ENCODE measurements at places on chromosomes 1 and 21.
A peak's percentile ranks its signal among the peaks of the same experiment; 100 is the strongest.

GRCh38 chr1:54017979-54018378, at the start of gene LDLRAD1:
LDLRAD1 (minus strand) TSS chr1:54018186; CDS start chr1:54018112, 74 bp downstream.
- DNase-seq = no peak

DNA sequence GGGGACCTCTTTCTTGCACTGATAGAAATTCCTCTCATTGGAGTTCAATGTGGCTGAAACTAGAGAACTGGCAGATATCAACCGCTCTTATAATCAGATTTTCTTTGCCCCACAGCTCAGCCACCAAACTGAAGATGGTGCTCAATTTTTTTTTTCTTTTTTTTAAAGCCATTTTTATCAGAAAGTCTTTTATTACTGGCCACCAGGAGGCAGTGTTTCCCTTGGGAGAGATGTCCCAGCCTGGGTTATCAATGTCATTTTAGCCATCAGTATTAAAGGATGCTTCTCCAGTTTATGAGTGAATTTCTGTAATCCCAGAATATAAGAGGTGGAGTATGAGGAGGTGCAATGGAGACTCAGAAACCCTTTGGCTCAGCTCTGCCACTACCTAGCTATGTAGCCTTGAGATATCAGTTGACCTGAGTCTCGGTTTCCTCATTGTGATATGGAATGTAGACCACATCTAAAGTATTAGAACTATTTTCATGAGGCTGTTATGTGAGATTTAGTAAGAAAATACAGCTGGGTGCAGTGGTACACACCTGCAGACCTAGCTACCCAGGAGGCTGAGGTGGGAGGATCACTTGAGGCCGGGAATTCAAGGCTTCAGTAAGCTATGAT, 27.6 kb downstream of the CD244 start:
- no peak for DNase-seq

DNA sequence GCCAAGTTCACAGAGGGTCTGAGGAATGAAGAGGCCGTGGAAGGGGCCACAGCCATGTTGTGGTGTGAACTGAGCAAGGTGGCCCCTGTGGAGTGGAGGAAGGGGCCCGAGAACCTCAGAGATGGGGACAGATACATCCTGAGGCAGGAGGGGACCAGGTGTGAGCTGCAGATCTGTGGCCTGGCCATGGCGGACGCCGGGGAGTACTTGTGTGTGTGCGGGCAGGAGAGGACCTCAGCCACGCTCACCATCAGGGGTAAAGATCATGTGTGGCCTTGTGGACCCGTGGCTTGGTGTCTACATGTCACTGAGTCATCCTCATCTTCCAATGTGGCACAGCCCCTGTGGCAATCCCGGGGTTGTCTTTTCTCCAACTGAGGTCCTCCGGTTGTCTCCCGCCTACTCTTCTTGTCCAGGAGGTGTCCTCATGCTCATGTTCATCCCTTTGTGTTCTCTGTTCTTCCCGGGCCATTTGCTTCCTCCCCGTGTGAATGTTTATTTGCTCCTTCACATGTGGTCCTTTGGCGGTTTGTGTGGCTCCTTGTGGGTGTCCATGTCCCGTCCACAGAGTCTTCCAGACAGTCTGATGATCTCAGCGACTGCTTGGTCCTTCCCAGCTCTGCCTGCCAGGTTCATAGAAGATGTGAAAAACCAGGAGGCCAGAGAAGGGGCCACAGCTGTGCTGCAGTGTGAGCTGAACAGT, 84.2 kb downstream of the OBSCN start:
- DNase-seq = no peak

GRCh38 chr1:116972674-116973030, 28.9 kb upstream of the CD101 start:
- DNase-seq = no peak

DNA sequence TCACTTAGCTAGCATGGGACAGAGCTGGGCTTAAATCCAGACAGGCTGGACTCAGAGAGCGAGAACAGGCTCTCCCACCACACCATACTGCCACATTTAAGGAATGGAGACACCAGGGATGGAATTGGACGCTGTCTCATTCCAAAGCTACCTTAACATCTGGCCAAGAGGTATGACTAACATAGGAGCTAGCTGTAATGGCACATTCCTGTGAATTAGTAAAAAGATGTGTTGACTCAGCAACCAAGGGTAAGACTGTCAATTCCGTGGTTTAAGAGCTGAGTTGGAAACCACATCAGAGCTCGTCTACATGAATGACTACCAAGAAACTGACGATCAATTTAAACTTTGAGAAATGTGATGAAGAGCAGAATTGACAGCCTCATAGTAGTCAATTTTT, 8.3 kb upstream of the TNFRSF9 start:
- DNase-seq = no peak

DNA sequence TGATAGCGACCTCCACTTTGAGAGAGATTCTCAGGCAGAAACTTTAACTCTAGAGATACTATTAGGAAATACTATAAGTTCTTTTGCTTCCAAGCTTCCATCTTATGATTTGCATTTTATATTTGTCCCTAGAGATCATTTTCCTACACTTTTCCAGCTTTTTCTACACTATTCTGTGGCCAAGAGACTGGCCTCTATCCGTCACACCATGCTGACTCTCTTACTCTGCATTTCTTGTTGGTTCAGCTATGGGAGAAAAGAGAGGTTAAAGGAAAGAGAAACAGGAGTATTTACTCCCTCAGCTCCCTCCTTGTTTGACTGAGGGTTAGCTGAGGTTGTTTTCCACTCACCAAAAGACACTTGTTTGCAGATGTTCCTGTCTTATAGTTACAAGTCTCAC, 665.6 kb upstream of the CXADR start:
- DNase-seq = no peak

DNA sequence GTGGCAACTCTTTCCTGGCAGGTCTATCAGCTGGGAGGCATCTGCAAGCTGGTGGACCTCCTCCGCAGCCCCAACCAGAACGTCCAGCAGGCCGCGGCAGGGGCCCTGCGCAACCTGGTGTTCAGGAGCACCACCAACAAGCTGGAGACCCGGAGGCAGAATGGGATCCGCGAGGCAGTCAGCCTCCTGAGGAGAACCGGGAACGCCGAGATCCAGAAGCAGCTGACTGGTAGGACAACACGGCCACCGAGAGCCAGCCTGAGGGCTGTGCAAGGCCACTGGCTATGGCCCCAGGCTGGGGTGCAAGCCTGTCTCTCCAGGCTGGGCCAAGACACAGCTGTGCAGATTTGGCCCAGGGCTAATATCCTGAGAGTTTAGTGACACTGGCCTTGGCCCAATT, 34.2 kb downstream of the PKP1 start:
- no peak for DNase-seq

GRCh38 chr21:45513741-45514310, 28.4 kb downstream of the SLC19A1 start:
- no peak for DNase-seq

- DNase-seq = no peak
These were observed 1.6 kb downstream of the HSPB7 start for GRCh38 chr1:16015960-16016901.

DNA sequence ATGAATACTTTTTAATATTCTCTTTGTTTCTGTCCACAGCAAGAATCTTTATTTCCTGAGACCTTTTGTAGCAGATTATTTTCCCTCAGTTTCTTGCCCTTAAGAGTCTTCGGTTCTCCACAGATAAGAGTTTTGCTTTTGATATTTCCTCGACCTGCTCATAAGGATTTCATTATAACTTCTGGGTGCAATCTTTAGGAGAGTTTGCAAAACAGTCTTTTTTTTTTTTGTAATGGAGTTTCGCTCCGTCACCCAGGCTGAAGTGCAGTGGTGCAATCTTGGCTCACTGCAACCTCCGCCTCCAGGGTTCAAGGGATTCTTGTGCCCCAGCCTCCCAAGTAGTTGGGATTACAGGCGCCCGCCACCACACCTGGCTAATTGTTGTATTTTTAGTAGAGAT, 10.1 kb upstream of the UBE4B start:
- DNase-seq = no peak

DNA sequence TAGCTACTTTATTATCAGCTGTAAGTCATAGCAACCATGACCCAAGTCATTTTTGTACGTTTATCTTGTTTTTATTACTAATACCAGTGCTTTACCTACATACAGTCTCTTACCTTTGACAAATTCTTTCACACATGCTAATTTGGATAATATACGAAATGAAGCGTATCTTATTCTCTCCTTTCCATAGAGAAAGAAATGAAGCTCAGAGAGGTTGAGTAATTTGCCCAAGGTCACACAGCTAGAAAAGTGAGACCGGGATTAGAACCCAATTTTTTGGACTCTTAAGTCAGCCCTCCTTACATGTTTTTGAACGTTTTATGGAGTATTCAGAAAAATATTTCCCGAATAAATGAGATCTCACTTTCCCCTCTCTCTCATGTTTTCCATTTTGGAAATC, 52.6 kb downstream of the OLIG1 start:
- DNase-seq = no peak

- no peak for DNase-seq
These were observed 86.1 kb downstream of the FASLG start for GRCh38 chr1:172745014-172745413.

DNA sequence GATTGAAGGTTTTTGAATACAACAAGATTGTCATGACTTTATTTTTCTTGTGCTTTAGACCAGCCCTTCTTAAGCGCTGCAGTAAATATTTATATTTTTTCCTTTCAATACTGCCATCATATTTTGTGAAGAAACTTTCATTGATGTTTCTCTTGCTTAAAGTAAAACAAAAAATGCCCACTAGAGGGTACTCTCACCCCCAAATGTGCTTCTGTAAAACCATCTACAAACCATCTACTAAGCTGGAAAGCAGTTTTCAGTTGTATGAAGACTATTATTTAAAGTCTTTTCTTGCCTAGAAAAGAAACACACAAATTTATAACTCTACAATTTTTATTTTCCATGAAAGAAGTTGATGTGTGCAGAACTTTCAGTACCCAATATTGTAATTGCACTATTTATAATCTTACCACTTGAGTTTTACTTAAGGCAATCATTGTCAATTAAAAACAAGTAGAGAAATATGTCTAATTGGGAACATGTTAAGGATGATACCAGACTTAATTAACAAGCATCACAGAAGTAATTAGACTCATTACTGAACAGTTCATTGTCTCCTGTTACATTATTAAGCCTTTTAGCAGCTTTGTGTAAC, 10.7 kb downstream of the LEPR start:
- DNase-seq = no peak

DNA sequence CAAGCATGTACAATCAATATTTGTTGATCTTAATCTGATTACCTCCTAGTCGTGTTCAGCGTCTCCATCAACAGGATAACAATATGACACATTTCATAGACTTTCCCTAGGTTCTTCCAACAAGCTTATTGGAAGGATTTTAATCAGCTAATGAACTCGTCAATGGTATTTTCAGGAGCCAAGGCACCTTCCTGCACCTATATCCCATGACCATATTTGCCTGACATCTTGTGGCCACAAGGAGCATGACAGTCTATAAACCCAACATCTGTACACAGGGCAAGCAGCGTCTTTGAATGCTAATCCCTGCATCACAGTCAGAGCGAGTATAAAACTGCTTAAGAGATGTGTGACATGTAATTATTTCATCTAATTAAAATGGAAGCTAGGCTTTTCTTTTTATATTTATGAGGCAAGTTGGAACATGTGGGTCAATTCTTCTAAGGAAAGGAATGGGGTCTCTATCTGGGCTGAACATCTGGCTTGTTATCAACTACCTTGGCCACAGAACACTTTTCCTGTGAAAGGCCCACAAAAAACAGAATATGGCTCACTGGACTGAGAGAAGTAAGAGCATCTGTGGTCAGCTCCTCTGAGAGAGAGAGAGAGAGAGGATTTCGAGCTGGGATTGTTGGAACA, 388.8 kb downstream of the NTNG1 start:
- peak; percentile 37 for DNase-seq

DNA sequence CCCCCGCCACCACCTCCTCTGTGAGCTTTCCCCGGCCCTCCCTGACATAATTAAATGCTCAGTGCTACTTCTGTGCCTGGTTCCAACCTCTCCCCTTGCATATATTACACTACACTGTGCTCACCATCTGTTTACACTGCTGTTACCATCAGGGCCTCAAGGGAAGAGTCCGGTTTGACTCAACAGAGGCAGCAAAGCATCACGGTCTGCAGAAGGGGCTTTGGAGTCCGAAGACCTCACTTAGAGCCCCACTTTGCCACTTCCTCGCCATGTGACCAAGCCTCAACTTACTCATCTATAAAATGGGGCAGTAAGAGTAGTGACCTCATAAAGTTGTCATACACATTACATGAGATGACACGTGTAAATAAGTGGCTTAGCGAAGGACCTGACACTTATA, 27.4 kb downstream of the KCNN3 start:
- no peak for DNase-seq

- no peak for DNase-seq
These were observed 2.9 kb upstream of the FOXO6 start for GRCh38 chr1:41358131-41359021.

GRCh38 chr1:182587666-182588499, 1.2 kb downstream of the RNASEL start:
- no peak for DNase-seq

- DNase-seq = no peak
These were observed 48.9 kb downstream of the GIPC2 start for GRCh38 chr1:78094639-78095038.

DNA sequence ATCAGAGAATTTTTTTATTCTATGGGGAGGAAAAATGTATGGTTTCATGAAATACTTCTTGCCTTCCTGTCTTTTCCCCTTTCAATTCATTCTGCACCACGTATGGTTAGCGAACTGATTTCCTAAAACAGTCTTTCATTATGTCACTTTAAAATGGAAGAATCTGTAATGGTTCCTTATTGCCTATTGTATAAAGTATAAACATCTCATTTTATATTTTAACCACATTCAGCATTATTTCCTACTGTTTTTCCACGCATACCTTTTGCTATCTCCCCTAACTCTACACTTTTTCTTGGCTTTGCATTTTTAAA, 232.3 kb upstream of the B3GALT2 start:
- no peak for DNase-seq

GRCh38 chr1:65435987-65436386, 15.5 kb downstream of the LEPR start:
- DNase-seq = no peak

- no peak for DNase-seq
These were observed 43.6 kb downstream of the CYYR1 start for GRCh38 chr21:26529526-26529925.

DNA sequence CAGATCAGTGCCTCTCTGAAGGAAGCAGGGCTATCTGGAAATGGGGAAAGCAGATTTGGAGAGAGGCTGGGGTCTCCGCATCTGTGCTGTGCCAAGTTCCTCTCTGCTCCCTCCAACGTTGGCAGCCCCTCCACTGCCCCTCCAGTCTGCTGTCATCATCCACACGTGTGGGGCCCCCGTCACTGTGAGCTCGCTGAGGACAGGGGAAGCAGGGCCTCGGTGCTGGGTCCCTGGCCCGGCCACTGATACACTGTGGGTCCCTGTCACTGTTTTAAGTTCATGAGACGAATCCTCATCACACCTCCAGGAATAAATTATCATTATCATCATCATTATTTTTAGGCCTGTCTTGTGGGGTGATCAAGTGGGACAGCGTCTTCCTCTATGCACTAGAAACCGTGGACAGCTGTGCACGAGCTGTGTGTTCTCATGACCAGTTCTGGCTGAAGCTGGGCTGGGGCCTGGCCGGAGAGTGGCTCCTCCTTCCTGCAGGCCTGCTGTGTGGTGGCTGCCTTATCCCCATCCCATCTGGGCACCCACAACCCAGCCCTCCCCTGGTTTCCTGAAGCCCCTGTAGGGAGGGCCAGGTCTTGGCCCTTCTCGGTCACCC, 52.2 kb downstream of the DMRTB1 start:
- no peak for DNase-seq
